Skin of body (tissue), 3 donors: ENCODE measurements at places on chromosomes 13 and 19. TPM values are rescaled to one million over a fixed set of nuclear protein-coding genes. Genes with fewer than 3 reads are reported as not detected.

DNA sequence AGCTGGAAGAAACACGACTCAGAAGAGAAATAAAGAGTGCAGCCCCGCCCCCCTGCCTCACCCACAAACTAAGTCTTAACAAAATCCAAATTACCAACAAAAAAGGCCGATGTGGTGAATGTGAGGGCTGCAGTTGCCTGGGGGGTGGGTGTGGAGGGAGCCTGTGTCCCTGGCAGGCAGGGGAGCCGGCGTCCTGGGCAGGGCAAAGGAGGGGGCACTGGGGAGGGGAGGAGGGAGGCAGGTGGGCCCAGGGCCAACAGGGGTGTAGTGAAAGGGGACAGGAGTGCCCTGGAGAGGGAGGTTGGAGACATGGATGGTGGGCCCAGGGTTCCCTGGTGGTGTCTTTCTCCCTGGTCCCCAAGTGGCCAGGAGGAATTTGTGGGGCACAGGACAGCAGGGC, 4.0 kb downstream of the IRGC start:
- DNase-seq: no peak

DNA sequence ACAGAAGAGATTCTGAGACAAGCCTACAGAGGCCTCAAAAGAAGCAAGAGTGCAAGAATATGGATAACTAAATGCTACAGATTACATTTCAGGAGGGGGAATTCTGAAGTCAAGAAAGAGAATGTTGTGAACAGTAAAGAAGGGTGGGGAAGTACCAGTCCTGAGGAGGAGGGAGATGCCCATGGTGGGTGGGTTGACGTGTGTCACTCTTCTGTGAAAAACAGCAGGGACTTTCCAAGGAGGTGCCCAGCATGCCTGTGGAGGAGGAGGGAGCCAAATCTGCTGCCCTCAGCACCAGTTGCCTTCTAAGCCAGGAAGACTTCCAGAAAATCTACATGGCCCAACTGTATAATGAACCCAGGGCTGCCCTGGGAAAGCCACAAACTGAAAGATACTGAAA, 87.7 kb downstream of the SGCG start:
- DNase-seq: no peak

- no peak for DNase-seq
Observed at GRCh38 chr19:1408300-1409203, 1.2 kb downstream of the DAZAP1 start.

DNA sequence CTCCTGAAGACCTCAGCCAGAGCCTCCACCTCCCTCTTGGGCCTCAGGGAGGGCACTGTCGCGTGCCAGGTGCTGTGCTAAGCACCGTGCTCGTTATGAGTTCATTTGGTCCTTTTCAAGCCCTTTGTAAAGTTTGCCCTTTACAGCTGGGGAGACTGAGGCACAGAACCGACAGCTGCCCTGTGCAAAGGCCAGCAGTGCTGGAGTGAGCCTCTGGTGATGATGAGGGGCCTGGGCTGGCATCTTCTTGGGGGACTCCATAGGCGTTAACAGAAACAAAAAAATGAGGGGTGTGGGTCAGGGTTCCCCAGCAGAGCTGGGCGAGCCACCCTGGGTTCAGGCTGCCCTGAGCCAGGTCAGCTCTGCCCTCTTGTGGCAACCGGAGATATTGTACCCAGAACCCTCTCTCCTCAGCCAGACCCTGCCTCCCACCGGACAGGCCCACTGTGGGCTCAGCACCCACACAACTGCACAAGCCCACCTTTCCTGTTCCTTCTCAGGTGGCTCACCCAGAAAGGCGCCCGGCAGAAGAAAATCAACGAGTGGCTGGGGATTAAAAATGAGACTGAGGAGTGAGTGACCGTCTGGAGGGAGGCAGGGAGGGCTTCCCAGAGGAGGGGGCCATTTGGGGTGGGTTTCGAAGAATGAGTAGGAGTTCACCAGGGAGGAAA, 5.5 kb upstream of the IFI30 start:
- no peak for DNase-seq

- no peak for DNase-seq
Observed at GRCh38 chr13:113187883-113188665, 20.4 kb downstream of the PCID2 start.

DNA sequence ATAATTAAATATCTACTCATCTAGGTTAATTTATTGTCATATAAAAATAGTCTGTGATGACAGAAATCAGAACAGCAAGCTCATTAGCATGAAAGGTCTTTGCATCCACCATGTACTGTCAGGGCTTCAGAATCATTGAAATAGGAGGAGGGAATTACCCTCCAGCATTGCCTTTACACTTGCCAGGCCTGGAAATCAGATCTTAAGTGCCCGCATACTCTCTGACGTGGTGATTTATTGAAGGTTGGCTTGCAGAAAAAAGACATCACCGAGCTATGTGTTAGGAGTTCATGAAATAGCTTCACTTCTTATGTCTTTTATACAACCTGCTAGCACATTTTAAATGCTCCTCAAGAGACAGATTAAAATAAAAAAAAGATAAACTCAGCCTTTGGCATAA, 661.7 kb upstream of the SLITRK1 start:
- DNase-seq: no peak

DNA sequence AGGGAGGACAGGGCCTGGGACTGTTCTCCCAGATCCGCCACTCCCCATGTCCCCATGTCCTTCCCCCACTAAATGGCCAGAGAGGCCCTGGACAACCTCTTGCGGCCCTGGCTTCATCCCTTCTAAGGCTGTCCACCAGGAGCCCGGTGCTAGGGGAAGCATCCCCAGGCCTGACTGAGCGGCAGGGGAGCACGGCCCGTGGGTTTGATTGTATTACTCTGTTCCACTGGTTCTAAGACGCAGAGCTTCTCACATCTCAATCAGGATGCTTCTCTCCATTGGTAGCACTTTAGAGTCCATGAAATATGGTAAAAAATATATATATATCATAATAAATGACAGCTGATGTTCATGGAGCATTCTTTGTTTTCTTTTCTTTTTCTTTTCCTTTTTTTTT, 815 bp downstream of the SPACA4 start:
- DNase-seq: no peak

DNA sequence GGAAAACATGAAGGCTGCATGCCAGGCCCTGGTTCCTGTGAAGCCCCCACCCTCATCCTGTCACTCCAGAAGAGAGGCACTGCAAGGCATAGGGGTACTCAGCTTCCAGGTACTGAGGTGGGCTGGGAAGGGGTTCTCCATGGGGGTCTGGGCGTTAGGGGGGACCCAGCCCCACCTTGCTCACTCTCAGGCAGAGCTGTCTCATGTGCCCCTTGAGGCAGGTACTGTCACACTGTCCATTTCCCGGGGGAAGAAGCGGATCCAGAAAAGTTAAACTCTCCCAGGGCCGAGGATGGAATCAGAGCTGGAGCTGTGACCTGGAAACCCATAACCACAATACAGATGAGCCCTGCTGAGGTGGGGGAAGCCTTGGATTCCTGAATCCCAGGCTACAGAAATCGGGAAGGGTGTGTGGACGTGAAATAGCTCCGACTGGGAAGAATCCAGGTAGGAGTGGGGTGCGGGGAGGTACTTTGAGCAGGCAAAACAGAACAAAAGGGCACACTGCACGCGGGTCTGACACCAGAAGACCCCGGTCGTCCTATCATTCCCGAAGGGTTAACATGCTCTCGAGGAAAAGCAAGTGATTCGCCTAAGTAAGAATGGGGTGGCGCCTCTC, 540 bp upstream of the USE1 start:
- DNase-seq: no peak

DNA sequence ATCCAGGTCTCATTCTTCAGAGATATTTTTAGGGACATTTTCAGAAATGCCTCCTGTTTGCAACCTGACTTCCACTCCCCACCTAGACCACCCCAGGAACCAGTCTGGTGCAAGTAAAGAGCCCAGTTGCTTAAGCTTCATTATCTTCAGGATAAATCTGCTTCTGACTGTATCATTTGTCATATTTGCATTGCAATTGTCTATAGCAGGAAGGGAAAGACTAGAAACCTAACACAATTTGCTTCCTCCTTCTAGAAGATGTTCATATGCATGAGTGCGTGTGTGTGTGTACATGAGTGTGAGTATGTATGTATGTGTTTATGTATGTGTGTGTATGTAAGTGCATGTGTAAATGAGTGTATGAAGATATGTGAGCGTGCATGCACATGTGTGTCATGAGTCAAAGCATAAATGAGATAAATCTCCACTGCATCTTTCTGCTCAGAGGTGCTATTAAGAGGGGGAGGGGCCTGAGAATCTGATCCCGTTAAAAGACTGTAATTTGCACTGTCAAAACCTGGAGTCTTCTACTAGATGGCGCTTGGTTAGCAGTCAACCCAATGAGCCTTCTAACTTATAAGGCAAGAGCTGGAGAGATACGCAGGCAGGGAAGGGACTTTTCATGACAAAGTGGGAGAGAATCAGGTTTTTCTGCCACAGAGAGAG, 178.8 kb upstream of the KL start:
- no peak for DNase-seq

DNA sequence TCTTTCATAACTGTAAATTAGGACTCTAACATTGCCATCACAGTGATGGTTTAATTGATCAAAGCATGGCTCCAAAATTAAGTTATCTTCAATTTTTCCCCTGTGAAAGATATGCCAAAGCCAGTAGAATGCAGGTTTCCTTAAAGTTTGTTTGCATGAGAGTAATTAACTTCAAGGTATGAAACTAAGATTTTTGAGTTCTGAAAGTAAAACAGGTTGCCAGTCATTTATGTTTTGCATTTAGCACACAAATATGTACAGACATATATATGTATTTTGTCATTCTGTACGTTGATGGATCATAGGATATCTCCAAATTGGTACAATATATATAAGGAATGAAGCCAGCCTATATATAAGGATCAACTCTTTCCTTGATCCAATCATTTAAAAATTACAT, 23.6 kb upstream of the NDFIP2 start:
- DNase-seq: no peak

- no peak for DNase-seq
Observed at GRCh38 chr13:30108913-30109237, 198.5 kb downstream of the KATNAL1 start.

DNA sequence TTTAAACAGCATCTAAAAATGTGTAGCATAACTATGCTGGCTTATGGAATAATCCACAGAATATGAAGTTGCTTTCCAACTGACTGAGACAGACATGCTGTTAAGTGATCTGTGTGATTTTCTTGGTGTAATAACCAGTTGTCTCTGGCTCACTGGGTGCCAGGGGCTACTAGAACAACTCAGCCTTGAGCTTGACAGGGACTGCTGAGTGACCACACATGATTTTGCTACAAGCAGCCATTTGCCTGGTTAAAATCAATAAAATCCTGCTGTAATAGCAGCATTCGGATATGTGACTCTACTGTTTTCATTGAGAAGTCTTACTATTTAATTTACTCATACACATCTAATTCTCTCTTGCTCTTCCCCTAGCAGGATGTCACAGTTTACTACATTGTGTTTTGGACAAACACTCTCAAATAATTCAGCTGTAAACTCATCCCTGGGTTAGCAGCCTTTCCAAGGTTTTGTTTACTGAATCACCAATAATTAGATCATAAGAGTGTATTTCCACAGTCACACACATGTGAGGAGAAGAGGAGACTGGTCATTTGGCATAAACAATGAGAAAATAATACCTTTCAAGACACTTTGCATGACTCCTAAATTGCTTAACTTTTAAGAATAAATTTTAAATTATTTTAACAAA, 426.2 kb downstream of the PCDH9 start:
- no peak for DNase-seq

GRCh38 chr13:86554066-86554465, 754.8 kb upstream of the SLITRK6 start:
- no peak for DNase-seq

GRCh38 chr19:5990289-5990797, 12.4 kb upstream of the RANBP3 start:
- DNase-seq: no peak

- DNase-seq: no peak
Observed at GRCh38 chr13:64397701-64398100, 2832.4 kb downstream of the PCDH9 start.

- no peak for DNase-seq
Observed at GRCh38 chr19:6743714-6744380, 4.4 kb downstream of the TRIP10 start.

DNA sequence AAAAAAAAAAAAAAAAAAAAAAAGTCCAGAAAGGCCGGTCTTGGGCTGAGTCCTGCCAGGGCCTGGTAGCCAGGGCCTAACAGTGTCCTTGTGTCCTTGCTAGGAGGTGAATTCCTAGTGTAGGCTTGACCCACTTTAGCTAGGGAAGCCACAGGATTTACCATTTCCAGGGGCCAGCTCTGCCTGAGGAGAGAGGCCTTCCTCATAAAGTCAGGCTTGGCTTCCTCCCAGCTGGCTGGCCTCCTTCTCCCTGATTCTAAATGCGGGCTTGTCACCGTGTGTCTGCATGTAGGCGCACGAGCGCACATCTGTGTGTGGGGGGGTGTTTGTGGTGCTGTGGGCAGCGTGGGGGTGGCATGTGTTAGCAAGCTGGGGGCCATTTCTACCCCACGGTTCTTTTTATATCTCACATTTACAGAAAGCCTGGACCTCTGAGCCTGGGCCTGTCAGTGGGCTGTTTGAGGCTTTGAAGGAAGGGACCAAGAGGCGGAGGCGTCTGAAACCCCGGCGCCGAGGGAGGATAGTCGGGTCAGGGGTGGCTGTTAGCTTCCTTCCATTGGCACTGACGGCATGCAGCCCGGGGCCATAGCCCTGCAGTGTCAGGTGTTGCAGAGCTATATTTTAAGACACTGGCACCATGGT, 31.7 kb downstream of the IER2 start:
- DNase-seq: peak; percentile 33

GRCh38 chr19:42422901-42423461, 4.2 kb downstream of the LIPE start:
- no peak for DNase-seq

Gene CACNG6
- 0.79 TPM for total RNA-seq

Gene NCR1
- total RNA-seq: 0.30 TPM

Gene EFNB2
- 37.3 TPM for total RNA-seq

Gene CLIP3
- total RNA-seq: 4.2 TPM

Gene CEACAM21
- 1.2 TPM for total RNA-seq

Gene ACP5
- total RNA-seq: 8.6 TPM

Gene MYH14
- 38.4 TPM for total RNA-seq

Gene CACNG7
- total RNA-seq: not detected

Gene CRX
- not detected for total RNA-seq

Gene CGB2
- total RNA-seq: not detected

Gene MED25
- total RNA-seq: 17.4 TPM

Gene KLK11
- 19.5 TPM for total RNA-seq

Gene PLK5
- 0.10 TPM for total RNA-seq

Gene TTC9B
- total RNA-seq: not detected

Gene PPM1N
- total RNA-seq: 1.7 TPM
